SJCRH30 (cell line): ENCODE measurements at places on chromosomes 3 and 15.

DNA sequence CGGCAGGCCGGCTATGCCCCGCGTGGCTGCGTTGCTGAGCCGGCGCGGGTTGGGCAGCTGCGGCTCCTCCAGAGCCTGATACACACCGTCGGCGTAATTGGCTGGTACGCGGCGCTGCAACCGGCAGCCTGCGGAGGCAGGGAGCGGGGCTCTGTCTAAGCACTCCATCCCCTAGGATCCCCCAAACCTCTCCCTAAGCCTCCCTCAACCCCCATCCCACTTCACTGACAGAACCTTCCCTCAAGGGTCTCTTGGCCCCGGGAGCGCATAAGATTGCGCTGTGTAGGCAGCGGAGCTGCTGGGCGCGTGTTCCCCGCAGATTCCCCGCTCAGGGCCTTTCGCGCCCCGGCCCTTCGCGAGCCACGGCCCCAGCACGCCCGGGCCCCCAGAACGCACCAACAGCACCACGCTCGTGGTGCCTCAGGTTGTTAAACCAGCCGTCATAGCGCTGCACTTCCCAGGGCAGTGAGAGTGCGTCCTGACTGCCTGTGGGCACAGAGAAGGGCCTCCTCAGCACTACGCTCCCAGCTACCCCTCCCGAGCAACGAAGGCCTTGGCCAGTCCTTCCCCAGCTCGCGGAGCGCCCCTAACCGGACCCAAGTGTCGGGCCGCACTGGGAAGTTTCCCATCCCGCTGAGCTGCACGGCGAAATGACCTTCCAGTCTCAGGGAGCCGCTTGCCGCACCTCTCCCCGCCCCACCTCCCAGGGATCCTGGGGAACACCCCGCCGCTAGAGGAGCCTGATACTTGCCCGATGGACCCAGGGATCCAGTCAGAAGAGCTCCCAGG lies 1.2 kb downstream of the DUOX2 start:
- no peak for DNase-seq

GRCh38 chr15:26475554-26475953 lies 297.3 kb downstream of the GABRB3 start:
- DNase-seq: no peak

- DNase-seq: peak; percentile 94
Observed at GRCh38 chr15:66497502-66498455, at the start of gene SNAPC5. Gene SNAPC5, minus strand, starts transcription at chr15:66497762. Its CDS starts 31 bp downstream, at chr15:66497731.

- no peak for DNase-seq
Observed at GRCh38 chr3:48299746-48300712, 33.4 kb downstream of the SPINK8 start.

GRCh38 chr3:112873632-112874031 lies 27.0 kb upstream of the CD200R1L start:
- no peak for DNase-seq

GRCh38 chr15:101521591-101521990 lies 32.1 kb upstream of the PCSK6 start:
- no peak for DNase-seq

GRCh38 chr15:31342781-31343626 lies 16.4 kb downstream of the KLF13 start:
- no peak for DNase-seq

DNA sequence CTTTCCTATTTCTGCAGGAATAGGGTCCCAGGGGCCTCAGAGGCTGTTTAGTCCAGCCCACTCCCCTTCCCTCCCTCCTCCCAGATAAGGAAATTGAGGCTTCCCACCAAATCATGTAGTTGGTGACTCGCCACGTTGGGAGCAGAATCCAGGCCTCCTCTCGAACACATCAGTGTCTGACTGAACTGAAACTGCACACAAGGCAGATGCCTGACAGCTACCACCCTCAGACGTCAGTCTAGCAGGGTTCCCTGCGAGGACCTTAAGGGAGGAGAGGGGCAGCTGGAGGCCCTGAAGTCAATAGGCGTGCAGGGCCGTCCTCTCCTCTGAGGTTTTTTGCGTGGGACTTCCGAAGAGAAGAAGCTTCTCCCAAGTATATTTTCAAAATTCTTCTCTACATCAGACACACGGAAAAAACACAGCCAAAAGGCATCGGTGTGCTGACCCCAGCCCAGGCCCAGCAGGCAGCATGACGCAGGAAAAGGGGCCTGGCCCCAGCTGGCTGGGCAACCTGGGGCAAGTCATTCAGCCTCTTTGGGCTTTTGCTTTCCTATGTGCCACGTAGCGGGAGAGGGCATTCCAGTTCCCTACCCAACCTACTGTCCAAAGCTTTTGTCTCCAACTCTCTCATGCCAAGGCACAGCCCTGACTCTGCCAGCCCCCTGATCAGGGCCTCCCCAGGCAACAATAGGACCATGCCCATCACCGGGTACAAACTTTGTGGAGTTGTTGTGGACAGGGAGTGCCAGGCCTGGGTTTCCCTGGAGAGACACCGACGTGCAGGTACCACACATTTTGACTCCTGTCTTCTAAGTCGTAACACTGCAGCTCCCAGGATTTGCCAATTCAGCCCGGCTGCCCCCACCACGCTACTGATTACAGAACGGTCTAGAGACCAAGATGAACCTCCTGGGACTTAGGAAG lies 283.1 kb downstream of the XXYLT1 start:
- no peak for DNase-seq

DNA sequence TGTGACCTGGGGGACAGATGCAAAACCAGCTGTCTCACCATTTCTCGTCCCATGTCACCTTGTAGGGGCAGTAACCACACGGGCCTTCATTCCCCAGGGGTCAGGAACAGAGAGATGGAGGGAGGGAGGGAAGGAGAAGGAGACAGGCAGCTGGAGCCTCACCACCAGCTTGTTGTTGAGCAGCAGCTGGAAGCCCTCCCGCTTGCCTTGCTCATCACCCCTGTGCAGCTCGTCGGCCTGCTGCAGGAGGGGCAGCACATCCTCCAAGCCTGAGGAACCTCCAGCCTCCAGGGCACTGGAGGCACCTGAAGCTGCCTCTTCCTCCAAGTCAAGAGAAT lies 10.3 kb downstream of the RMDN3 start:
- DNase-seq: peak; percentile 94

GRCh38 chr15:75023872-75024636 lies 664 bp downstream of the PPCDC start:
- peak; percentile 47 for DNase-seq

- no peak for DNase-seq
Observed at GRCh38 chr3:15781637-15782402, 16.0 kb downstream of the ANKRD28 start.

DNA sequence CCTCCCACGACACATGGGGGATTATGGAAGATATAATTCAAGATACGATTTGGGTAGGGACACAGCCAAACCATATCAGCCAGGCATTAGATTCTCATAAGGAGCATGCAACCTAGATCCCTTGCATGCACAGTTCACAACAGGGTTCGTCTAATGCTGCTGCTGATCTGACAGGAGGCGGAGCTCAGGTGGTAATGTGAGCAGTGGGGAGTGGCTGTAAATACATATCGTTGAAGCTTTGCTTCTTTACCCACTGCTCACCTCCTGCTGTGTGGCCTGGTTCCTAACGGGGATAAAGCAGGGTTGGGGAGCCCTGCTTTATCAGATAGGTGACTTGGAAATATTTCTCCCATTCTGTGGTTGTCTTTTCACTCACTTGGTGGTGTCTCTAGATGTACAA lies 14.8 kb downstream of the DOCK3 start:
- no peak for DNase-seq

DNA sequence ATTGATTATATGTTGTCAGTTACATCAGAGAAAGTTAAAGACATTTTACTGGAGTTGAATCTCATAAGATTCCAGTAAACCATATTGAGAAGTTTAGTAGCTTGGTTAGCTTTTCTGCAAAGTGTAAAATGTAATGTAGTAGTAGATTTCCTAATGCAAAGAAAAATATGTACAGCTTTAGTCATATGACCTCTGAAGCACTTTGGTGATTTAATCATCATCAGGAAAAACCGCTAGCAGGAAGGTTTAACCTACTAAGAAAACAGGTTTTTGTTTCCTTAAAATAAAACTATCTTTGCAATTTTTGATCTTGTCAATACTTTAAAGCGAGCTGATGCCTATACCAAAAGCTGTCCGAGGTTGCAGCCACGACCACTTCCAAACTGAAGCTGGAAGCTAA lies 364.6 kb upstream of the ZNF385D start:
- DNase-seq: no peak

GRCh38 chr3:170257145-170257544 lies 34.9 kb downstream of the PRKCI start:
- DNase-seq: no peak

- DNase-seq: no peak
Observed at GRCh38 chr3:18442756-18443664, 17.9 kb upstream of the SATB1 start.

DNA sequence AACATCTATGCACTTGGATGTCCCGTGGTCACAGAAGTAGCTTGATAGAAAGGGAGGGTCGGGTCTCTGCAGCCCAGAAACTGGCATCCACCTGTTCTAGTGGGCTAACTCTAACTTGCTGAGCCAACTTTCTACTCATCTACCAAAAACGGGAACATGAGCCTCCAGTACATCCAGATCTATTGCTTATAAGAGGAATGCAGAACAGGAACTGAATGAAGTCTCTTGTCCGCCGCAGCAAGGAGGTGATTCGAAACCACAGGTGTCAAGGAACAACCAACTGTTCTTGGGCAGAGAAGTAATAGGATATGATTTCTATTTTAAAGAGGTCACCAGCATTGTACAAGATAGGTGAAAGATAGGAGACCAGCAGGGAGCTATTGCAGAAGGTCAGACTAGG lies 17.9 kb downstream of the TERC start:
- DNase-seq: peak; percentile 24

GRCh38 chr15:45117308-45118130 lies 3.4 kb downstream of the DUOXA2 start:
- DNase-seq: no peak

DNA sequence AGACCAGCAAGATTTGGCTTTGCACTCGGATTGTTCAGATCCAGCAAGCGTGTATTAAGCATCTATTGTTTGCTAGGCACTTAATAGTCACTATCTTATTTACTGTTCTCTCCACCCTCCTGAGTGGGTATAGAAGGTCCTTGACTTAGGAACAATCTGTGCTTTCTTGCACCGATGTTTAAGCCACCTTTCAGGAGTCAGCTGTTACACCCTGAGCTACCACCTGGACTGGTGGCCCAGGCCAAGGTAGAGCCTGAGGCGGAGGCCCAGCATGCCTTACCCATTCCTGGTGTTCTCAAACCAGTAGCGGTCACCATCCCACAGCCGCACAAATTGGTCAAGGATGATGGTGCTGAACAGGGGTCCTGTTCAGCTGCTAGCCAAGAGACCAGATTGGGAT lies 10.0 kb downstream of the DUOX1 start:
- DNase-seq: no peak

DNA sequence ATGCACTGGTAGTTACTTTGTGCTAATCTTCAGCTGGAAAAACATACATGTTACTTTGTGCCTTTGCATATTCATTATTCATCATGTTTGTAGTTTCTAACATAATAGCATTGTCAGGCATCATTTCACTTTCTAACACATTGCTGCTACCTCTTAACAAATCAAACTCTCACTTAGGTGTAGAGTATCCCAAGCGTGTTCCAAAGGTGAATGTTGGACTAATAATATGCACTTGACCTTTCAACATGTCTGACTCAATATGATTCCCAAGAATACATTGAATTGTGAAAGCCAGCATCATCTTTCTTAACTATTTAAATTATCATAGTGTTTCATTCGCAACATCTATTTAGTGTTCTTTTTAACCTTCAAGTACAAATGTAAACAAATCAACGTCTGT lies 211.6 kb downstream of the BBX start:
- no peak for DNase-seq

DNA sequence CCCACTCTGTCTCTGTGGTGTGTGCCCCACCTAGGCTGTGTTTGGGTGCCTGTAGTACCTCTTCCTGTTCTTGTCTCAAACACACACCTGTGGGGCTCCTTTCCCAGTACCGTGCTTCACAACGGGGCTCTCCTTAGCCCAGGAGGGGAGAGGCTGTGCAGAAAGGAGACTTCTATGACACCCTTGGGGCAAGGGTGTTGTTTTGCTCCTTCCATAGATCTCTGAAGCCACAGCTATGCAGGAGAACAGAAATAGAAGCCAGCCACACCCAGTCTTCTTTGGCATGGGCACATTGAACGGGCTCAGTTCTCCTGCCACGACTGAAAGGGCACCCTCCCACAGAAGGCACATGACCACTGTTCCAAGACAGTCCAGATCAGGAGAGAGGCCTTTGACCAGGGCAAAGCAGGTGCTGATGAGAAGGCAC lies 74.3 kb downstream of the LIPC start:
- DNase-seq: no peak

DNA sequence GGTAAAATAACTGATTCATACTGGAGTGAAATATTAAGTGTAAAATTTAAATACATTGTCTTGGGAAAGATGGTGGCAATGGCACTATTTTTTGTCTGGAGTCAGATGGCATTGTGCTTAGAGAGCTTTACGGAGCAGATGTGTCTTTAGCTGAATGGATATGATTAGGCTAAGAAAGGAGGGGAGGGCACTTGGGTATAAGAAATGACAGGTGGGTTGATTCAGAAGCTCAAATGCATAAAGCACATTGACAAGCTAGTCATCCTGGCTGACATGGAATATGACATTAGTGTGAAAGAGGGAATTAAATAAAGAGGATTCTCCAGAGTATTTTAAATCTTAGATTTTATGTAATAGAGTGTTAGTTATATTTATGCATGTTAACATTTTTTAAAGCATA lies 570.1 kb upstream of the CBLB start:
- no peak for DNase-seq

DNA sequence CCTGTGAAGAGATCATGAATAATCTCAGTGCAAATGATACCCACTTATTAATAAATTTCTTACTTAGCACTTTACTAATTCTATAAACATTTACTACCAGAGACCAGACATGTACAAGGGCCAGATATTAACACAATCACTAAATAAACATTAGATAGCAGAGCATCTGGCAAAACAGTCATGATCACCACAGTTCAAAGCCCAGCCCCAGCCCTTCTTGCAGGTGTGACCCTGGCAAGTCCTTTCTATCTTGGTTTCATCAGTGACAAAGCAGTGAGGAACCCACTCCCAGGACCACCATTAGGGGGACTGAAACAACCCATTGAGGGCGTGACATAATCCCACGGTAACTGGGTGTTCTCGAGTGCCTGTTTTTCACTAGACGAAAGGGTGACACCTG lies 11.6 kb downstream of the ZXDC start:
- no peak for DNase-seq

DNA sequence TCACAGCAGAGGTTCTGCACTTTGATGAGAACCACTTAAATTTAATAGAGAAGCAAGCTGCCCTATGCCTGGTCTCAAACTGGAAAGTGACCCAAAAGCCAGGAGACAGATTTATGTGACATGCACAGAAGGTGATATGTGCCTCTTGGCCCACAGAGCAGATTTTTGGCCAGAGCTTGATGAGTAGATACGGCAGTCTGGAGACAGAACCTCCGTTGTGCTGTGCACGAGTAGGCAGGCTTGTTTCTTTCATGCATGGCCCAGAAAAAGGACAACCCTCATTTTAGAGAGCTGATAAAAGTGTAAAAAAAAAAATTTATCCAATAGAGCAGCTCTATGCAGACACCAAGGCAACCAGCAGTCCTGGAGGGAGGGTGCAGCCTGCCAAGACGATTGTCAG lies 423.1 kb downstream of the CNTN6 start:
- DNase-seq: no peak
